ENCODE measurements at places on chromosomes 13 and 19. TPM values are rescaled to one million over a fixed set of nuclear protein-coding genes. Genes with fewer than 3 reads are reported as not detected.

CGB1 gene
- not detected for total RNA-seq

DENND1C gene
- 105 TPM for total RNA-seq

CD33 gene
- 0.73 TPM for total RNA-seq

WDR88 gene
- not detected for total RNA-seq

MARK4 gene
- 24.9 TPM for total RNA-seq

ZNF878 gene
- total RNA-seq: 0.22 TPM

TBXA2R gene
- 19.1 TPM for total RNA-seq

KLK2 gene
- total RNA-seq: not detected

PNMA8B gene
- 1.2 TPM for total RNA-seq

RYR1 gene
- 1.3 TPM for total RNA-seq

CFAP97D2 gene
- total RNA-seq: 2.0 TPM

DNA sequence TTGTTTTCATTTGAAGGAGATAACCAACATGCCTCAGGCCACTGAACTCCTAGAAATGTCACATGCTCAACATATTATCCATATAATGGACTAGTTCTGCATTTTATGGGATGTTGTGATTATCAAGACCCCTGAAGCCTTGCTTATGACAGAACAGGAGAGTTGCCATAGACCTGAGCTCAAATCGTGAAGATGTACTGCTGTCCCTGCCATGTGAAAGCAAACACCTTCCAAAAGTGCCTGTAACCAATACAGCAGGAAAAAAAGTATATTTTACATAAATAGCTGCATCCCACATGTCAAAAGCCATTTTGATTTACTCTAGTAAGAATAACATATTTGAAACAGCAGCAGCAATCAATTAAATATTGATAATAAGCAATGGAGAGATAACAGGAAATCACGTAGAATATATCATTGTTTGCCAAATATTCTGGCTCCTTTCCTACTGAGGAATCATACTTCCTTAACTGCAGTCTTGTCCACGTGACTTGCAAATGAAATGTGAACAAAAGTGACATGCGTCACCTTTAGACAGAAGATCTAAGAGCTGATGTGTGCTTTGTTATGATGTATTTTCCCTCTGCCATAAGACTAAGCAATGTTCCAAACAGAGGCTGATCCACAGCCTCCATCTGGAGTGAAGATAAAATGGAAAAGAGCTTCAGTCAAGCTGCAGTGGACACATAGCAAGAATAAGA, 33.5 kb downstream of the SLC25A30 start:
- no peak for DNase-seq

DNA sequence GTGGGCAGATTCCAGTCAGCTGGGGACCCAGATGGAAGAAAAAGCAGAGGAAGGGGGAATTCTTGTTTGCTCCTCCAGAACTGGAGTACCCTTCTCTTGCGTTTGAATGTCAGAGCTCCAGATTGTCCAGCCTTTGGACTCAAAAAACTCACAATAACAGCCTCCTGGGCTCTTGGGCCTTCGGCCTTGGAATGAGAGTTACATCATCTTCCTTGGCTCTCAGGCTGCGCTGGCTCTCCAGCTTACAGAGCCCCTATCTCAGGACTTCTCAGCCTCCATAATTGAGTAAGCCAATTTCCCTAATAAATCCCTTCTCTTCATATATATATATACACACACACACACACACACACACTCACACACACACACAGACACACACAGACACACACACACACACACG, 1215.7 kb upstream of the SLC10A2 start:
- DNase-seq: no peak

DNA sequence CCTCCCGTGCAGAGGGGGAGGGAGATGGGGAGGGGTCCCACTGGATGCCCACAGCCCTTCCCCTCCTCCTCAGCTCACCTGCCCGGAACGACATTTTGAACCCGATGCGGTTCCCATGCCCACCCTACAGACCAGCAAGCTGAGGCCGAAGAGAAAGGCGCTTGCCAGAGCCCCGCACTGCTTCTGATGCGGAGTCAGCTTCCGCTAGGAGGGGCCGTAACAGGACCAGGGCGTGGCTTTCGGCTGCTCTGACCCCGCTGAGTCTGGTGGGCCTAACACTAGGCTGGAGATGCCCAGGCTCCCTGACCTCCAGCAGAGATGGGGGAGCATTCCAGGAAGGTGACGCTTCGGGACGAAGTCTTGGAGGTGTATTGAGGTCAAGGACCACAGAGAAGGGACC, 6.7 kb downstream of the ONECUT3 start:
- DNase-seq: no peak

- DNase-seq: peak; percentile 82
These were observed 17.5 kb upstream of the MEIS3 start for GRCh38 chr19:47436712-47437401.

DNA sequence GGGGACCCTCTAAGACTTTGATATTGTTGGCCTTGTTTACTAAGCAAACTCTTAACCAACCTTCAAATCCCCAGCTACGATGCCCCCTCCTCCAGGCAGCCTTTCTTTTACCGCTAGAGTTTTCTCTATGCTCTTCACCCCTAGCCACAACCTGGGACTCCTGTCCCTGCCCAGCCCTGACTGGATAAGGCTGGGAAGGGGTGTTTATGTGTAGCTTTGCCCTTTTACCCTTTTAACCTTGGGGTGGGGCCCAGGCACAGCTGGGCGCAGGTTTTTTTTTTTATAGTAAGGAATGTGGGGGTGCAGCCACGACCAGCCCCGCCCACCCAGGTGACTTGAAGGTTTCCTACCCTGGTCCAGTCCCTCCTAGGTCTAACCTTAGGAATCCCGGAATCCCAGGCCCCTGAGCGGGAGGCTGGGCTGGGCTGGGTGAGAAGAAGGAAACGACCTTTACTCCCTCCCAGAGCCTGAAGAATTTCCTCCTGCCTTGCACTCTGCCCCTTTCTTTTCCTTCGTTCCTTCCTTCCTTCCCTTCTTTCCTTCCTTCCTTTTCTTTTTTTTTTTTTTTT, 12.2 kb downstream of the TJP3 start:
- no peak for DNase-seq

DNA sequence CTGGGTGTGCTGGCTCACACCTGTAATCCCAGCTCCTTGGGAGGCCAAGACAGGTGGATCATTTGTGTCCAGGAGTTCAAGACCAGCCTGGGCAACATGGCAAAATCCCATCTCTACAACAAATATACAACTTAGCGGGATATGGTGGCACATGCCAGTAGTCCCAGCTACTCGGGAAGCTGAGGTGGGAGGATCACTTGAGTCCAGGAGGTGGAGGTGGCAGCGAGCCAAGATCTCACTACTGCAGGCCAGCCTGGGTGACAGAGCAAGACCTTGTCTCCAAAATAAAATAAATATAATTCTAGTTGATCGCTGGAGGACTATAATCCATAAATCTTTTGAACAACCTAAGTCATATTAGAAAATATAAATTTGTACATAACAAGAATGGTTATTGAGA, 1061.5 kb upstream of the PCDH9 start:
- DNase-seq: no peak

DNA sequence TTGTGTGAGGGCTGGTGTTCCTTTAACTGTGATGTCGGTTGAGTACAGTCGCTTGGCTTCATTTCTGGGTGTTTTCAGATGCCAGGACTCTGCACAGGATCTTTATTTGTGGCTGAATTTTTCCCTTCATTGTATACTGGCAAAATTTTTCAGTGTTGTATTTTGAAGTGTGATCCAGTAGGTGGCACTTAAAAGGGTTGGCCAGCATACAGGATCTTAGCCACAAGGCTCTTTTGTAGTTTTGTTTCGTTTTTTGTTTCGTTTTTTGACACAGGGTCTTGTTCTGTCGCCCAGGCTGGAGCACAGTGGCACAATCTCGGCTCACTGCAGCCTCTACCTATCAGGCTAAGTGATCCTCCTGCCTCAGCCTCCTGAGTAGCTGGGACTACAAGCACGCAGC, 8.7 kb downstream of the FCAR start:
- no peak for DNase-seq

- no peak for DNase-seq
These were observed 8.1 kb upstream of the ARL11 start for GRCh38 chr13:49620170-49620621.

GRCh38 chr13:58883405-58883804, 1251.9 kb downstream of the PCDH17 start:
- no peak for DNase-seq

DNA sequence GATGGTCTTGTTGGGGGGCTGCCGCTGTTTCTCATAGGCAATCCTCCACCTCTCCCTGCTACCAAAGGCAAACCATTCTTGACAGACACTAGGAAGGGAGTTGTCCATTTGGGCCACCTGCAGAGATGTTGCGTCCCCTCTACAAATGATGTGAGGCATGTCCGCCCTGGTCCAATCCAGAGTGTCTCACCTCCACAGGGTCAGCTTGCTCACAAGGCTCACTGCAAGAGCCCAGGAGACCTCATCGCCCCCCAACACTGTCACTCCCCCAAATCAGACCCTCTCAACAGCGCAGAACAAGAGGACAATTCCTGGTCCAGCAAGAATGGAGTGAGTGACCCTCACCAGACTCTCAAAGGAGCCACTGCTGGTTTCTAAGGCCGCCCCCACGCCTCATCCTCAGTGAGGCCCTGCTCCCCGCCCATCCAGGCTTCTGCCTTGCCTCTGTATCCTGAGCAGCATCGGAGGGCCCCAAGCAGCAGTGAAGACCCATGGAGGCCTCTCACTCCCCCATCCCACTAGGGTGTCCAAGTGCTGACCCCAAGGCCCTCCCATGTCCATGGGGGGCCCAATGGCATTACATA, 6.5 kb downstream of the HNRNPL start:
- no peak for DNase-seq

GRCh38 chr19:13089857-13090507, 12.7 kb downstream of the LYL1 start:
- no peak for DNase-seq

DNA sequence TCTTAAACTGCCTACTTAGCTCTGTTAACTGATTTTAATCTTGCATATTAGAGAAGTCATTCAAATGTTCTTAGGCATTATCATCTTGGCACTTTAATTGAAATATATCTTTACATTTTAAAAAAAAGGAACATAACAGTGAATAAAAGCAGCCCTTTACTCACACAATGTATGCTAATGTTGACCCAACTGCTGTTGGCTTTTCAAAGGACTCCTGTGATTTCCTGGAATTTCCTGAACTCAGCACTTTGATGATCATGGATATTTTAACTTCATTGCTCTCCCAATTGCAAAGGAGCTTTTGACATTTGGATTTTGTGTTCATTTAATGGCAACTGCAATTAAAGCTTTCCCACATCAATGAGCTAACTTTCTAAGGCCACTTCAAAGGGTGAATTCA, 1230.3 kb downstream of the DIAPH3 start:
- no peak for DNase-seq

DNA sequence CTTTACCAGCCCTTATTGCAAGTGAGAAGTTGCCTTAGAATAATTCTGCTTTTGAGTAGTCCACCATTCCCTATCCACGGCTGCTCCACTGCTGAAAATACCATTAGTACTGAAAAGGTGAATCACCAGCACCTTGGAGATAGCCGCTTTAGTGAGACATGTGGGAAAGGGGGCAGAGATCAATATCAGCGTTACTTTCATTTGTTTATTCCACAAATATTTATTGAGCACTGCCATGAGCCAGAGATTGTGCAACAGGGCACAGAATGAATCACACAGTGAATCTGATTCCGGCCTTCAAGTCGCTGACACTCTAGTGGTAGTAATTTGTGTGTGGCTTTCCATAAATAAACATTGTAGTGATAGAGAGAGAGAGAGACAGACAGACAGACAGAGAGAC, 31.5 kb upstream of the MYO16 start:
- DNase-seq: no peak

- no peak for DNase-seq
These were observed 110.2 kb downstream of the STK24 start for GRCh38 chr13:98466634-98467236.

DNA sequence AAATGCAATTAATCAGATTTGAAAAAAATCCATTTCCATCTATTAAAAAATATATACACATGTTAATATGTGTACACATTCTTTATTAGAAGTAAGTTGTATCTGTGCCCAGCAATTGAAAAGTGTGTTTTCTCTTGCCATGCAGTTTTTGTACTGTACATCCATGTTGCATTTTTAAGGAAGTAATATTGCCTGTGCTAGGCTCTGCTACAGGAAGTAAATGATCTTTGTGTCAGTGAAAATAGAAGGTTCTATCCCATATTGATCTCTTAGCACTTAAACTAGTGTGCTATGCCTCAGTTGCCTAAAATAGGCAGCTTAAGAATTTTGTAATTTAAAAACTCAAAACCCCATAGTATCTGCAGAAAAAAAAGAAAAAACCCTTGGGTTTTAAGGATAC, 122.5 kb downstream of the CDK8 start:
- DNase-seq: no peak

DNA sequence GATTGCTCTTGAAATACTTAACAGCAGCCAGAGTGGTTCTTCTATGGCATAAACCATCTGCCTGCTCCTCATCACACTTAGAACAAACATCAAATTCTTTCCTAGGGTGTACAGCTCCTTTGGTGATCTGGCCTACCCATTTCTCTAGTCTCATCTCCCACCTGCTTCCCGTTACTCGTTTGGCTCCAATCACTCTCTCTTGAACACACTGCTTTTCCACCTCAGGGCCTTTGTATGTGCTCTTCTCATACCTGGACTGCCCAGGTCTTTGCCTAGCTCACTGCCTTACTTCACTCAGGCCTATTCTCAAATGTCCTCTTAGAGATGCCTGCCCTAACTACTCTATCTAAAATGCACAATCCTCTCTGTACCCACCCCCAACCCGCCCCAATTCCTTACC, 100.5 kb downstream of the KCNRG start:
- no peak for DNase-seq

GRCh38 chr13:82439159-82439904, 1442.9 kb downstream of the SLITRK1 start:
- no peak for DNase-seq

- DNase-seq: no peak
These were observed 140.3 kb upstream of the RXFP2 start for GRCh38 chr13:31598990-31599389.

DNA sequence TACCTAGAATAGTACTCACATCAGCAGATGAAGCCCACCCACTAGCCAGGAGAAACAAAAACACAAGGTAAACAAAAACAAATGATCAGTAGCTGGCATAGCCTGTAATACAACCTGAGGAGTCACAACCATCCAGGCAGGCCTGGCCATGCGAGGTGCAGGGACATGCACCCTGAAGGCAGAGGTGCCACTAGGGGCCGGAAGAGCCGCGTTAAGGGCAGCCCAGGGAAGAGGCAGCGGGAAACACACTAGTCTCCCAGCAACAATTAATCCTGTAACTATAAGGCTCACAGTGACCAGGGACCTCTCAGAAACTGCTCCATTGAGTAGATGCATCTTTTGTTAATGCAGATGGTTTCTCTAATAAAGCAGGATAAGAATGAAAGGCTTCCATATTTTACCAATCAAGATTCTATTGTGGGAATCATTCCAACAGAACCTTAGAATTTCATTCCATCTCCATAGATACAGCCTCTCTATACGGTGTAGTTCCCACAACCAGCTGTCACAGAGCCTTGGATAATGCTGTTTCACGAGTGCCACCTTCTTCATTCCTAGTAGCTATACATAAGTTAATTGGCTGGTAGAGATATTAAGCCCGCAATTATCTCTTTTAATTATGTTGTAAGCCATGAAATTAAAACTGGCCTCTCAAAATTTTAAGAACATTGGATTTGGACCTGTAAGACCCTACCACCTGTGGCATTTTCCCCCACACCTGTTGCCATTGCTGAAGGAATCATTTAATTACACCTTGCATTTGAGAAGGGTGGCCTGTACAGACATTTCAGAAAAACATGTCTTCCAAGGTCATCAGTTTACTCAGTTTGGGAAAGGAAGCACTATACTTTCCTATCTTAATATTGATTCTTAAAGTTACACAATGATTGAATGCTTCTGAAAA, 28.7 kb downstream of the ANKRD10 start:
- no peak for DNase-seq

Measured in naive thymus-derived CD8-positive, alpha-beta T cell (primary cell).